ENCODE measurements at places on chromosomes 2 and 18.

GRCh38 chr2:215572341-215572848, 136.5 kb upstream of the FN1 start:
- DNase-seq, result no peak

GRCh38 chr2:157758586-157758985, 117.5 kb downstream of the ACVR1 start:
- peak; percentile 14 for DNase-seq

DNA sequence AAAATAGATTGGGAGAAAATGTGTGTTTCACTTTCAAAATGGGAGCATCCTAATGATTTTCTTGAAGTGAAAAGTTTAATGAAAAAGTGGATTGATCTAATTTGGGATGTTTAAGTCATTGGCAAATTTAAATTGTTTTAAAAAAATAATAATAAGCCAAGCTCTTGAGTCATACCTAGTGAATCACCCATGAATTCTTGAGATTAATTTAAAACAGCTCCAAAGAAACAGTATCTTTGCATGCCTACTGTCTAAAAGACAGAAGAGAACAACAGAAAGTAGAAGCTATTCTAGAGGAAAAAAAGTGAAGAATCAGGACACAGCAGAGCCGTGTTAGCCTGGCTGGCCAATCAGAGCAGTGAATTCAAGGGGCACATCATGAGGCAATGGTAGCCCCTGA, 7.7 kb downstream of the ACVR1C start:
- no peak for DNase-seq

DNA sequence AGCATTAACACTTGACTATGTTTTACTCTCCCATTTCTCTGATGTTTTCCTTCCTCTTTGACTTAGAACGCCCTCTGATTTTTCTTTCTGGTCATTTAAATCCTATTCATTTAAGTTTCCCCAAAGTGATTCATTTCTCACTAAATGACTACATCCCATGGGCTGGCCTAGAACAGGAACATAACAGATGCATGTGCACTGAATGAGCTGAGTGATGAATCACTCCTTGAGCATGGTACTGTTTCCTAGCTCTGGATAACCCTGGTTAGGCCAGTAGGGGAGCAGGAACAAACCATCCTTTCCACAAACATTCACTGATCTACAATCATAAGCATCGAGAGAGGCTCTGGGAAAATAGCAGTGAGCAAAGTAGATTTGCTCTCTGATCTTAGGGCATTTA, 221.9 kb upstream of the SETBP1 start:
- no peak for DNase-seq

DNA sequence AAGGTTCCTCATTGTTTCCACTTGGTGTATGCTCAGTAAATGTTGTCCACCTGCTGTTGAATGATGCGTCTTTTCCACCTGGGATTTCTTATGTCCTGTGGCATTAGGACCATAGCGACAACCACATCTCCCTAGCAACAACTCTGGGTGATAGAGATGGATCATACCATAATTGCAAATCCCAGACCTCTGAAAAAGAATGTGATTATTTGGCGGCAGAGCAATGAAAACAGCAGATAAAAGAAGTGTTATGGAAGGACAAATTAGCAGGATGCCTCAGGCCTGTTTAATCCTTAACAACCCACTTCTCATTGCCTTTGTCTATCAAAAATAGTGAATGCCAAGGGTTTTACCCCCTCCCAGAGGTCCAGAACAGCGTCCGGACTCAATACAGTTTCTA, 278.9 kb downstream of the TSN start:
- no peak for DNase-seq

DNA sequence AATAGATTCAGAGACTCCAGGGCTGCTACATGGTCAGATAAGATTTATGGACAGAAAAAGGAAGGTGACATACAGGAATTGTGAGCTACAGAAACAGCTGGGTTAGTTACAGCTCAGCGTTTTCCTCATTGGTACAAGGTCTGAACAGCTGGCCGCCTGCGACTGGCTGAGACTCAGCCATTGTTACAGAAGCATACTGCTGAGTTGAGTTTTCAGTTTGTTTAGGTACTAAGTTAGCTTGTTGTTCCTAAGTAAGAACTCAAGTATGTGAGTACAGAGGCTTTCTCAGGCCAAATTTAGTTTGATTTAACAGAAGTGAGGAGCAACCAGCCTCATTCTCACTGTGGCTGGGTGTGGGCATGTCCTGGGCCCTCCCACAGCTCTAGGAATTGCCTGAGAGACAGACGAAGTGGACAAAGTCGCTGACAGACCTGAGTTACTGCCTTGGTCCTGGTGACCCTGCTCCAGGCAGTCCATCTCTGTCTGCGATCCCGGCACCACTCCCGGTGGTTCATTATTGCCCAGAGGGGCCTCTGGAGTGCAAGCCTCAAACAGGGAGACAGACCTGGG, 27.8 kb upstream of the RHOB start:
- DNase-seq, result no peak

- no peak for DNase-seq
Measured at GRCh38 chr2:161139098-161139987, 20.9 kb upstream of the TANK start.

- no peak for DNase-seq
Measured at GRCh38 chr2:17790536-17790935, 25.7 kb upstream of the MSGN1 start.

DNA sequence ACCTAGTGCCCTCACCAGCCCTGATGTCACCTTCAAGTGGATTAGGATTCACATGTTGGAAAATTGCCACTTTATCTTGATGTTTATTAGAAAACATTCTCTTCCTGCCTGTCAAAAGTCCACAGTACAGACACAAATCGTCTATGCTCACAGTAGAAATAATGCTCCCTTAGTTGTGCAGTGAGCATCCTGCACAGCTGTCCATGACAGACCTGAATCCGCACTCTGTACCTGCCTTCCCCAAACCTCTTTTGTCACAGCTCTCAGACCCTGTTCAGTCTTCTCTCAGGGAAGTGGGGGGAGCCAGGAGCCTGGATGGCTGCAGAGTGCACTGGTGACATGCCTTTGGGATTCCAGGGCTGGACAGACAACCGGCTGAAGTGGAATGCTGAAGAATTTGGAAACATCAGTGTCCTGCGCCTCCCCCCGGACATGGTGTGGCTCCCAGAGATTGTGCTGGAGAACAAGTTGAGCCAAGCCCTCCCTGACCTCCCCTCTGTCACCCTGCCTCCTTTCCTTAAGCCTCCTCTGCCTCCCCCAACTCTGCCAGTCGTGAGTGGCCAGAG, 2.0 kb downstream of the CHRND start:
- DNase-seq, result no peak

GRCh38 chr2:61705625-61706024, 148.2 kb downstream of the FAM161A start:
- no peak for DNase-seq

- DNase-seq, result no peak
Measured at GRCh38 chr2:48109491-48110204, 203.3 kb upstream of the FBXO11 start.

DNA sequence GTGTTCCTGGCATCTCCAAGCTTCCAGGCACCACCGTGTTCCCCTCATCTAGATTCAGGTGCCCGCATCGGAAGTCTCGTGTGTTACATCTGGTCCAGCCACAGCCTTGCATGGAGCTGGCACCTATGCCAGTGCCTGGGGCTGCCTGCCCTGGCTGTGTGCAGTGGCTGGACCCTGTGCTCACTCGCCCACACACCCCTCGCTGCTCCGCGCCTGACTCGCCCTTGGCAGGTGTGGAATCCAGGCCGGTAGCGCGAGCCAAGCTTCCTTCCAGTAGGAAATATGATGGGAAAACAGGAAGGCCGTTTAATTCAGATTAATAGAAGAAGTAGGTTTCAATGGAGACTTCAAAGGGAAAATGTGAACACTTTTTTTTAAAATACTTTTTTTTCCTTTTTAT, 78.0 kb downstream of the PTPN4 start:
- no peak for DNase-seq

GRCh38 chr2:169662744-169663143, 31.5 kb downstream of the CFAP210 start:
- DNase-seq, result no peak

GRCh38 chr2:223759569-223760430, 77.6 kb downstream of the AP1S3 start:
- no peak for DNase-seq

GRCh38 chr2:136383167-136383566, 265.2 kb upstream of the CXCR4 start:
- DNase-seq, result no peak

GRCh38 chr2:104812286-104812685, 41.6 kb upstream of the POU3F3 start:
- DNase-seq, result no peak

DNA sequence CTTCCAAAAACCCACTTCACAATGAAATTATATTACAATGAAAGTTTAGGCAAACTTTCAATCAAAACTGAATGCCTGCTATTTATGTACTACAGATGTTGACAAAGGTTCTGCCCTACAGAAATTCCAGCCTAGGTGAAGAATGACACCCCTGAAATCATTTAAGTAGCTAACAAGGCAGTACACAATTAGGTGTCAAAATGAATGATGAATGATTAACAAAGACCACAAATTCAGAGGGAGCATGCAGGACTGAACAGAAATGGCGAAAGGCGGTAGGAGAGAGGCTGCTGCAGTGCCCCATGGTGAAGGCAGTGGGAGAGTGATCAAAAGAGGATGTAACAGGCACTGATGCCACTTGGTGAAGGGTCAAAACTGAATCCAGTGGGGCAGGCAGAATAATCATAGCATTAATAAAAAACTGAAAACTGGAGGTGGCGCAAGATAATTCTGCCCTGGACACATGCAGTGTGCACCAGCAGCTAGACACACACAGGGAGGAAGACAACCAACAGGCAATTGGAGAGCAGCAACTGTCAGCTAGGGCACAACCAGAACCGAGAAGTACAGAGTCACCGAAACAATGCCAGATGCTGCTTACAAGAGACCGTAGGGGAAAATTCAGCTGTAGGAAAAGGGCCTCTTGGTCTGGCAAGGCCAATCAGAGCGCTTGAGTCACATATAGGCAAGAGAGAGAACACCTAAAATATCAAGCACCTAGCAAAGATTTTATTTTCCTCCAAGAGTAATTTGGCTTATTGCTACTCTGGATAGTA, 4.5 kb downstream of the TMEM131 start:
- no peak for DNase-seq

GRCh38 chr2:111618978-111619902, 264.8 kb downstream of the ANAPC1 start:
- no peak for DNase-seq

DNA sequence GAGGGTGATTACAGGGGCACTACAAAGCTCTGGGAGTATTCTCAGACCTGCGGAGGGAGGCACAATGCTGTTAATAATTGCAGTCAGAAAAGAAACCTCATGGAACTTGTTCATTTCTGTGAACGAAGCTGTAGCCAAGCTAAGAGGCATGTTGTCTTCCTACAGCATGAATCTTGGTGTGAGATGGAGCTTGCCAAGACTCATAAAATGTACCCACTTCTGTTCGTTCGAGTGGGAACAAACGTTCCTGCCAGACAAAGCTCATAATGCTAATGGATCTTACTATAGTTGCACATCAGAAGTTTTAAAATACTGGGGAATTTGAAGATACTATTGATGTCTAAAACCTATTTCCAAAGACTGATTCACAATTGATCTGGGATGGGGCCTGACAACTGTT, 489.1 kb downstream of the ZEB2 start:
- no peak for DNase-seq

DNA sequence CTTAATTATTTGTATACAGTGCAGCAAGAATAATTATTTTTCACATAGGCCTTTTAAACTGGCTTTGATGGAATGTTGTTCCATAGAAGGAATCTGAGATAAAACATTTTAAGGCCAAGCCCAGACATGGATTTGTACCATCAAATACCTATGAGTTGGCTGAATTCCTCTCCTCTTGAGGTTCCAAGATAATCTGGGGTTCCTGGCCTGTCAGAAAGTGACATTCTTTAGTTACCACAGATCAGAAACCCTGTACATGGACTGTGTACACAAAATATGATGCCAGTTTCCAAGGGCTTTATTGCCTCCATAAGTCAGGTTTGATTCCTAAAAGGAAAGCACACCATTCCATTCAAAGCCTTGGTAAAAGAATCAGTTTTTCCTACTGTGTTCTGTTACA, 1256.7 kb upstream of the NRXN1 start:
- DNase-seq, result no peak

DNA sequence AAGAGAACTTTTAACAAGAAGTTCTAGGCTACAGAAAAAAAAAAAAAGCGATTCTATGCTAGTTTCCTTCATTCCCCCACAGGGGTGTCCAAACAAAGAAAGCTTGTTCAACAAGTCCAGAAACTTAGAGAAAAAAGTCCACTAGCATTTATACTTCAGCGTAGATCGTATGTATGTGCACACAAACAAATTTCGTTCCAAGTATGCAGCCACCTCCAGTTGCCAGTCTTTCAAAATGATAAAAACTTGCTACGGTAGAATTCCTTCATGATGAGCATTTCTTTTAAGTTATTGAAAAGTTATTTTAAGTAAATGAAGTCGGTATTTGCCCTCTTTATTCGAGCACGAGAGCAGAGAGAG, 3.7 kb upstream of the OTX1 start:
- no peak for DNase-seq

GRCh38 chr2:229124136-229124535, 147.0 kb downstream of the PID1 start:
- no peak for DNase-seq

DNA sequence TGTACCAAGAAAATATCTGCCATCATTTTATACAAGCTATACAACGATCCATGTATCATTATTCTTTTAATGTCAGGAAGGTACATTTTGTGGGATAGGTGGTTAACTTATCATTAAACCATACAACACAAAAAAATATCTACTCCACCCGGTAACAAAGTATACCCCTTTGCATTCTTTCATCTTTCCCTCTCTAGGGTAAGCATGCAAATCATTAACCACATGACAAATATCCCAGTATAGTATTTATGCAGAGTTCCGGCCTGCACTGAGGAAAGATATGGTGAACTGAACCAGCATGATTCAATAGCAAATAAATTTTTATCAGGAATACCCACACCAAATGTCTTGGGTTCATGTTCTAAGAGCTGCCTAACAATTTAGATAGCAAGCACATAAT, 22.5 kb upstream of the SULT1C2 start:
- DNase-seq, result no peak

DNA sequence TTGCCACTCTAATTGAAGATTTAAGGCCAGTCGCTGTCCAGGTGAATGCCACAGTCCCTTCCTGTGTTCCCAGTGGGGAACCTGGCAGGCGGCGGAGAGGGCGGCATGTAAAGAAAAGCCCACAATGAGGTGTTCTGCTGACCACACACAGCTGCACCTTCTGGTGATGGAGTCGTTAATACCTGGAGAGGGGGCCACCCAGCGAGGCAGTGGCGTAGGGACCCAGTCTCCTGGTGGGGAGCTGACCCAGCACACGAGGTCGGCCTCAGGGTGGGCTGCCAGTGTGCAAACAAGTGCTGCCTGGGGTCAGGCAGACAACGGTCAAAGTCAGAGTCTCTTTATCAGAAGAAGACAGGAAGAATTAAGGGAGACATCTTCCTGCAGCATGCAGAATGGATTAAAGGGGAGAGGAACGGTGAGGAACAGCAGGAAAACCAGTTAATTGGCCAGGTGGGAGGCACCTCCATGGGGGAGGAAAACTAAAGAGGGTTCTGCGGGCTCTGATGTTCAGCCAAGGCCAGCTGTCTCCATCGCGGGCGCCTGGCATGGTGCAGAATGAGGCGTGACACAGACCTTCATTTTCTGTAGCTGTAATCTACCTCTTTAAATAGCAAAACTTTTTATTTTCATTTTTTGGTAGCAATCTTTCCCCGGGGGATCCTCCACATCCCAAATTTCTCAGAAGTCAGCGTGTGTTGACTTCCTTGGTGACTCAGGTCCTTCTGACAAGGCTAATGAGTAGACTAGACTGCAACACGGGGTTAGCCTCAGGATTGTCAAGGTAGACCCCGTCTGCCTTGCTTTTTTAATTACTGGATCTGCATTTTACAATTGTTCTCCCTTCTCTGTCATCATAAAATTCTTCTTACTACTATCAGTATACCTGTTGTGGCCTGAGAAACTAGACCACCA, 78.3 kb downstream of the SMAD7 start:
- DNase-seq, result peak; percentile 36

Data from DMS 273 treated with DMSO at 0.1 percent for 48 hours (cell line).